ENCODE measurements at places on chromosomes 3 and 15.

- no peak for DNase-seq
Observed at GRCh38 chr3:141148770-141149169, 82.9 kb upstream of the PXYLP1 start.

GRCh38 chr15:72276326-72276700 is 4.0 kb upstream of the PARP6 start:
- DNase-seq: no peak

GRCh38 chr3:42066516-42067181 is 24.5 kb upstream of the TRAK1 start:
- no peak for DNase-seq

DNA sequence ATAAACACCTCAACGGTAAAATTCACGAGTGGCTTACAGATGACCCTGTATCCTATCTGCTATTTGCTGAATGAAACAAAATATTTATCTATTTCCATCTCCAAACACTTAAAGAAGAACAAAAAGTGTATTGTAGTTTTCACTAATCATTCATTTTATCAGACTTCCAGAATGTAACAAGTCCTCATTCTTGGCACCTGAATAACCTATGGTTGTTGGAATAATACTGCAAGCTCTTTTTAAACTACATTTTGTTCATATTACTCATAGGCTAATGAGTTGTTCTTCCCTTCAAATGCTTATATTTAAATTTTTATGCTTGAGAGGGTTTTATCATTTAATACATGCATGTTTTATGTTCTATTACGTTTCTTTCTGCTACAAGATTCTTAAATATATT is 1434.1 kb downstream of the SI start:
- DNase-seq: no peak

- no peak for DNase-seq
Observed at GRCh38 chr3:35437381-35437780, 201.9 kb upstream of the ARPP21 start.

GRCh38 chr3:106862067-106862466 is 515.2 kb upstream of the CCDC54 start:
- DNase-seq: no peak

DNA sequence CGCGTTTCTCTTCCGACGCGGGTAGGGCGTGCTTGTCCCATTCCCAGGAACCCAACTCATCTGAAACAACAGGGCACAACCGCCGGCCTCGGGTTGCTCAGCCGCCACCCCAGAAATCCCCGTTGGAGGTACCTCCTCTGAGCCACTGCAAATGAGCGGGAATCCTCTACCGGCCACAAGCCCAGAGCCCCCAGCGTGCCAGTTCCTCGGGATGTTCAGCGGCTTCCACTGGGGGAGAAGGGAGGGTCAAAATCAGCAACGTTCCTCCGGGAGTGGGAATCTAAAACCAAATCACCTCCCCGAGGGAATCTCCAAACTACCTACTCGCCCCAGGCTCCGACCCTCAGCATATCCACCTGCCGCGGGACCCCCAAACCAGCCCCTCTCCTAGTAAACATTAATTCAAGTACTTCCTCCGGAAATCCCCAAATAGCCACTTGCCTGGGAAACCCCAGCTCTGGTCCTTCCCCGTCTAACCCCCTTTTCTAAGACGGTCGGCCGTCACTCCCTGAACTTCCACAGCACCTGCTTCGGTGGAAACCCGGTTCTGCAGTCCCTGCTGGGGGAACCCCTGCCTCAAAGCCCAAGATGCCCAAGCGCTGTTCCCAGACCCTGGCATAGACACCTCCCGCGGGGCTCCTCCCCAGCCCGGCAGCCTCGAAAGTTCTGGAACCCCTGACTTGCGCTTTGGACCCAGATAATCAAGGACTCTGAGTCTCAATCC is 887 bp downstream of the OXTR start:
- no peak for DNase-seq
